IMR-90 (cell line): ENCODE measurements at places on chromosomes 6 and 20. TPM values are rescaled to one million over a fixed set of nuclear protein-coding genes. Genes with fewer than 3 reads are reported as not detected.

- no peak for DNase-seq
Measured at GRCh38 chr6:113202852-113203714, 654.1 kb upstream of the MARCKS start.

GRCh38 chr20:45345104-45345936, 2.9 kb downstream of the SDC4 start:
- DNase-seq: no peak

DNA sequence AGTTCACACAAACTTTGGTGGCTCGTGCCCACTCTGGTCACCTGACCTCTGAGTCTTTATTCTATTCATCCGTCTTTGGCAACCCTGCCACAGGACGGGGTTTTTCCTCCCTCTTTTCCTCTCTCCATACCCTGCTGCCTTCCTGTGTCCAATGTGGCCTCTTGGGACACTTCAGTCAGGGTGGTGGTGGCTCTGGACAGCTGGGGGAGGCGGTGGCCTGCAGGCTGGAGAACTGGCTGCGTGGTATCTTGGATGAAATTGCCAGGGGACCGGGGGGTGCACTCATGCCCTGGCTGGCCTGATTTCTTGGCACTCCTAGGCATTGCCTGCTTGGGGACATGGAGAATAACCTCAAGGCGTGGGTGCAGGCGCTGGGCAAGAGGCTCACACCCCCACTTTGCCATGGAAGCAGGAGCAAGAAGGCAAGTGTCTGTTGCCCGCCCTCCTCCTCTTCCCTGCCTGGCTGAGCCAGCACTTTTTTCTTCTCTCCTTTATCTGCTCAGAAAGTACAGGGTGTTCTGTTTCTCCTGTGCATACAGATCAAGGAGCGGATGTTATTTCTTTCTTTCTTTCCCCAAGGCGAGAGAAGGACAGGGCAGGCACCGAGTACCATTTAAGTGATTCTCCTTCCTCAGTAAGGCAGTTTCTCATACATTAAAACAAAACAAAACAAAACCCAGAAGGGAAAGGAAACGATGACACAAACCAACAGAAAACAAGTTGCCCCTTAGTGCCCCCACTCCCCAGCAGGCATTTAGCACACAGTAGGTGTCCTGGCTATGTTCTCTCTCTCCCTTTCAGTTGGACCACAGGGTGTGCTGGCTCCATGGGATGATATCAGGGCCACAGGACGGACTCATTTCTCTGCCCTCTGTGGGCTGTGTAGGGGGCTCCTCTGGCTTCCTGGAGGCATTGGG, 155.5 kb upstream of the RNF24 start:
- no peak for DNase-seq

- DNase-seq: no peak
Measured at GRCh38 chr6:160315310-160315709, 32.9 kb upstream of the SLC22A3 start.

- no peak for DNase-seq
Measured at GRCh38 chr6:24919056-24919892, 16.5 kb downstream of the RIPOR2 start.

Gene HCK
- total RNA-seq: not detected in 2 replicates

Gene PTPRK
- total RNA-seq: 66.1 and 80.8 TPM in 2 replicates

Gene C6orf141
- total RNA-seq: not detected in 2 replicates

Gene KCNS1
- total RNA-seq: 0.54 and 0.56 TPM in 2 replicates
